Kidney glomerular epithelial cell (primary cell): ENCODE measurements at places on chromosomes 5 and 9.
A peak's percentile ranks its signal among the peaks of the same experiment; 100 is the strongest.

DNA sequence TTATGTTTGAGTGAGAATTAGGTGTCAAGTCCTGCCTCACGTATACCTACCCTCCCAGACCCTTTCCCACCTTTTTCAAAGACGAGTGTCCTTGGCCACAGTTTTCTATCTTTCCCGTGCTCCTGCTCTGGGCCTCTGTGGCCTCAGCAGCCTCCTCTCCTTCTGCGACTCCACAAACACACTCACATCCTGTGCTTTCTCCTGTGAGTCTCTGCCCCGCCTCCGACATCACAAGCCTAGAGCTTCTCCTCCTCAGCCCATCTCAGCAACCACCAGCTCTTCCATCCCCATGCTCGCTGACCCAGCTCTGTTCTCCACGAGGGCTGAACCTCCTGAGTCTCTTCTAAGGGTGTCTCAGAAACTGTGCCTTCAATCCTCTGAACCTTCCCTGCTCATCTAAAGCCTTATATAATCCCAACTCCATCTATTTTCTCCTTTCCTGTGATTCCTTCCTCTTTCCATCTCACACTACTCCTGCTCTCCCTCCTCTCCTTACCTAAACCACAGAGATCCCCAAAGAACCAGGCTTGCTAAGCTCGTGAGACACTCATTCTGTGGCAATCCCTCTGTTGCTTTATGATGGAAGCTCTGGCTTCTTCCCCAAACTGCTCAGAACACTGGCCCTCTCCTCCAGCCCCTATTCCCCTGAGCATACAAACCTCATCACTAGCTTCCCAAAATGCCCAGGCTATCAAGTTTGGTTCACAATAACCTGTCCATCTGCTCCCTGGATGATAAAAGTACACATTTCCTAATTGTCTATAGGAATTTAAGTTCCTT lies 55.2 kb downstream of the RASEF start:
- no peak for DNase-seq

GRCh38 chr9:114060711-114061110 lies 17.4 kb downstream of the AMBP start:
- DNase-seq = no peak

DNA sequence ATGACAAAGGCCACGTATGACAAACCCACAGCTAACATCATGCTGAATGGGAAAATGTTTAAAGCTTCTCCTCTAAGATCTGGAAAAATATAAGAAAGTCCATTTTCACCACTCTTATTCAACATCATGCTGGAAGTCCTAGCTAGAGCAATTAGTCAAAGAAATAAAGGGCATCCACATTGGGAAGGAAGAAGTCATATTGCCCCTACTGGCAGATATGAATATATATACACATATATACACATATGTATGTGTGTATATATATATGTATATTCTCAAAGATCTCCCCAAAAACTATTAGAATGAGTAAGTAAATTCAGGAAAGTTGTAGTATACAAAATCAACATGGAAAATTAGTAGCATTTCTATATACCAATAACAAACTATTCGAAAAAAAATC lies 17.1 kb downstream of the APBA1 start:
- DNase-seq = no peak

- no peak for DNase-seq
These were observed 81.6 kb downstream of the PLPP1 start for GRCh38 chr5:55453211-55453610.

DNA sequence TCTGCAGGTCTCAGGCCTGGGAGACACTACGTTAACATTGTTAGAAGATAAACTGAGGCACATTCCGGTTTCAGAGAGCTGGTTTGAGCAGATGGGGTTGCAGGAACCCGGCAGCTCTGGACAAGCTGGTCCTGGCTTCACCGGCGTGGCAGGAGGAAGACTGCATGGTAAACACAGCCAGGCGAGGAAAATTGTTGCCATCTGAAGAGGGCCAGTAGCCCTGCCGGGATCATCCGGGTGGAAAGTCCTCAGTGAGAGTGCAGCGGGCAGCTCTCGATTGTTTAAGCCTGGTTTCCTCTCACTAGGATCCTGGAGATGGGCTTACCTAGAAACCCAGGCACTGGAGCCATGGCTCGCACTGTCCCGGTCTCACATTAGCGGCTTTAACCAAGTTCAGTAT lies 226.9 kb downstream of the IRX2 start:
- DNase-seq = no peak

DNA sequence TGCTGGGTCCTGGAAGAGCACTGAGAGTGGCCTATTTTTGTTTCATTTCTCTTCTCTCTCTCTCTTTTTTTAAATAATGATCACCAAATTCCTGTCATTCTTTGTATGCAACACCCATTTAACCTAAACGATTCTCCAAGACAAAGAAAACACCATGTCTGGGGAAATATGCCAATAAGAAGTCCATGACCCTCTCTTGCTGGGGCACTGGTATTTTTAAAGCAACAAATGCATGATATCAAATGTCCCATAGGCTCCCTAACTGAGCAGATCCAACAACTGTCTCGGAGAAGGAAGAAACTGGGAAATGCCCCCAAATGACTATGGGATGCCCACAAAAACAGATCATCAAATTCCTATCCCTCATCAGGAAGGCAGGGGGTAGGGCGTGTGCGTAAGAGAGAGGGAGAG lies 567.4 kb downstream of the CCDC171 start:
- DNase-seq = peak; percentile 99

DNA sequence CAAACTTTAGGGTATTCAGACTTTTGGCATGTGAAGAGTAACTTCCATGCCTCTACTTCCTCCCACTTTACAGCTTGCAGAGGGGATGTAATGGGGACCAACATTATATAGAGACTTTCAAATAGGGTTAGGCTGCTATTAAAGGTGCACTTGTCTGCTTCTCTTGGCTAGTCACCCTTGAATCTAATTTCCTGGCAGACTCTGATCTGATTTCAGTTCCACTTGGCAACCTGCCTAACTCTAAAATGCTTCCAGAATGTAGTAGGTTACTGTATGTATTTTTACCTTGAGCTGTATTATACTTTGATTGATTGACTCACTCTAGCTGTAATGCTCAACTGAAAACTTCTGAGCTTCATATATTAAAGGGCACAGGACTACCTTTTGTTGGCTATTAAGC lies 693.4 kb downstream of the KCTD16 start:
- no peak for DNase-seq

- DNase-seq = peak; percentile 37
These were observed 36.9 kb downstream of the ANKRD33B start for GRCh38 chr5:10600626-10601245.

DNA sequence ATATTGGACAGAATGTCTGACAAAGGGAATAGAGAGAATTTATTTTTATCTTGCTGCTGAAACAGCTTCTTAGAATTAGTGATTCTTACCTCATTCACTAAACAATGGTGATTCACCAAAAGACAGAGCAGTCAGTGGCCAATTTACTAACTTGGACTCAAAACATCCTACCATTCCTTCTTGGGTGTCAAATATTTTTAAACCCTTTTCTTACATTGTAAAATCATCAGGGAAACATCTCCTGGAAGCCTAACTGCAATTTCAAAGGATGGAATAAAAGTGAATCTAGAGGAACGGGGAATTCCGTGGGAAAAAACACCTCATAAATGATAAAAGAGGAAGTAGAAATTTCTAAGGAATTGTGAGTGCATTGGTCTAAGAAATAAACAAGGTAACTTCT lies 97.7 kb downstream of the LHFPL2 start:
- DNase-seq = no peak

GRCh38 chr5:111800351-111800750 lies 43.4 kb upstream of the NREP start:
- no peak for DNase-seq

DNA sequence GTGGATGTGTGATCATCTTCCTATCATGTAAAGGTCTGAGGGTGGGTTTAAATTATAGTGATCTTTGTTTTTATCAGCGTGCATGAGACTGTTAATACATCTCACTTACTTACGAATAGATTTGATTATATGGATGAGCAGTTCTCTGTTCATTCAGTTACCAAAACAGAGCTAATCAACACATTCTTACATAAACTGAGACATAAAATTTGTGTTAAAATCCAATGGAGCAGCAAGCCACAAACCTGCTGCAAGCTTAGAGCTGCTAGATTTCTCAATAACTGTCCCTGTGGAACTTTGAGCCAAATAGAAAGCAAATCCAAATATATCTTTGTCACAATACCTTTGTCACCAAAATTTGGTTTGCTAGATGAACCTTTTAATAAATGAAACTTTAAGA lies 50.1 kb downstream of the NUDT12 start:
- peak; percentile 9 for DNase-seq

DNA sequence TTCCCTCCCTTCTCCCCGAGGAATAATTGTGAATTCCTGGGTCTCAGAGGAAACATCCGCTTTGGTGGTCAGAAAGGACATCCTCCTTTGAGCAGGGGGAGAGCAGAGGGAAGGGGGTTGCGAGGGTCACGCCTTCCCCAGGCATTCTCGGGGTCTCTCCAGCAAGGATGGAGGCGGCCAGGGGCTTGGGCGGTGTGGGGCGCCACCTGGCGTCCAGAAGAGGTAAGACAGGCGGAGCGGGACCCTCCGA lies 129.1 kb downstream of the KCNIP1 start:
- DNase-seq = no peak

DNA sequence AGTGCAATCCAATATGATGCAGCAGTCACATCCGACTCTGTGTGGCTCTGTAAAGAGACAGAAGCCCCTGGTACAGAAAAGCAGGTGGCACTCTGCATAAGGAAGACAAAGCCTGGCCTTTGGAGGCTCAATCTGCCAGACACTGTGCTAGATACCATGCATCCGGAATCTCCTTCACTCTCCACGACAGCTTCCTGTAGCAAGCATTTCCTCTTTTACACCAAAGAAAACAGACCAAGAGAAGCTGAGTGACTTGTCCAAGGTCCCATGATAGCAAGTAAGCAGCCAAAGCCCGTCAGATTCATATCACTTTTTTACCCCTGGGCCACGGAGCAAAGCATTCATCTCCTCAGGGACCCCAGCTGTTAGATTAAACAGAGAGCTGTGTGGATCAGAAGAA lies 64.2 kb upstream of the SMIM23 start:
- no peak for DNase-seq

GRCh38 chr5:56699538-56699937 lies 115.8 kb upstream of the MAP3K1 start:
- no peak for DNase-seq
